Stimulated activated CD8-positive, alpha-beta memory T cell treated with anti-CD3 and anti-CD28 coated beads, Interleukin-15, amount 100 ng/mL, for 4 hours (primary cell): ENCODE measurements at places on chromosomes 12 and 14.

- DNase-seq, result no peak
Measured at GRCh38 chr14:102768223-102769048, 8.8 kb upstream of the TRAF3 start.

DNA sequence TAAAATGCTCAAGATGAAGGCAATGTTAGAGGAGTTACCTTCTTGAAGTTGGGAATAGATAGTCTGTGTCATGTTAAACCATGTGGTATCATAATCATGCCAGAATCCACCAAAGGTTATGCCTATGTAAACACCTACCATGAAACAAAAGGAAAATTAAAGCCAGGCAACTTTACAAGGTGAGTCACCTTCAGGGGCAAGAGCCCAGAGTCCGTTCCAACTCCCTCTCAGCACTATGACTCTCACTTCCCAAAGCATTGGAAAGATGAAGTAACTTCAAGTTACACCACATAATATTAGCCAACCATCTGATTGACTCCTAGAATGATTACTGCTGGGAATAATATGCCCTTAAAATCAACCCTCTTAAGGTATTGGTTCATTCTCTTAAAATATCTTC lies 38.5 kb downstream of the CATSPERB start:
- DNase-seq, result no peak

- no peak for DNase-seq
Measured at GRCh38 chr12:76878099-76878898, 520 bp downstream of the CSRP2 start.

DNA sequence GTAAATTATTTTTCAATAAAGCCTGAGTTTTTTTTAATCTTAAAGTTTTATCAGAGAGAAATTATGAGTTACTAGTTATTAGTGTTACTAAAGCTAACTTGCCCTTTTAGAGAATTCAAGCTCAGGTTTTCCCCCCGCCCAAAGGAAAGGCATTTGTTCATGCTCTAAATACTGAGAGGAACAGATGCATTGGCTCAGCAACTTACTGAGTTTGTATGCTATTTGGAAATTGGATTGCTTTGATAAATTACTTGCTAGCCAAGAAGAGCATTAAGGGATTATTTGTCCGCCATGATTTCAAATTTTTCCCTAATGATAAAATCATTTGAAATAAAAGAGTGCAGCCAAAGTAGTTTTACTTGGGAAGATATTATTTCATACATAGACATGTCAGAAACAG lies 149.4 kb downstream of the METTL25 start:
- DNase-seq, result no peak

DNA sequence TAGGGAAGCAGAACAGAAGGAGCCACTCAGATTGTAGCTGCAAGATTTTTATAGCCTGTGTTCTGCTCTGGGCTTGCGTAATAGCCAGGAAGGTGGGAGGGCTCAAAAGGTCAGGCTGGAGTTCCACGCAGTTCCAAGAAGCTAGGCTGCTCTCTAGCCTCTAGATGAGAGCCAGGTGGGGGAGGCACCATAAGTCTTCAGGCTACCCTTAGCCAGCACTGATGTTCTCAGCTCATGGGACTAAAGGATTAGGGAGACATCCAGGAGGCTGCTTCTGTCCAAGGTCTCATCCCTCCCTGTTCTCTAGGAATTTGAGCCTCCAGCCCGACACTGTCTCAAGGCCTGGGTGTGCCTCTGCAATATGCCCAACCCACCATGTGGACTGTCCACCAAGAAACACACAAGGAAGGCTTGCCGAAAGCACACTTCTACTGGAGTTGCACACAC lies 1.7 kb downstream of the LMBR1L start:
- DNase-seq, result no peak

- no peak for DNase-seq
Measured at GRCh38 chr12:71477609-71478008, 38.0 kb downstream of the LGR5 start.

DNA sequence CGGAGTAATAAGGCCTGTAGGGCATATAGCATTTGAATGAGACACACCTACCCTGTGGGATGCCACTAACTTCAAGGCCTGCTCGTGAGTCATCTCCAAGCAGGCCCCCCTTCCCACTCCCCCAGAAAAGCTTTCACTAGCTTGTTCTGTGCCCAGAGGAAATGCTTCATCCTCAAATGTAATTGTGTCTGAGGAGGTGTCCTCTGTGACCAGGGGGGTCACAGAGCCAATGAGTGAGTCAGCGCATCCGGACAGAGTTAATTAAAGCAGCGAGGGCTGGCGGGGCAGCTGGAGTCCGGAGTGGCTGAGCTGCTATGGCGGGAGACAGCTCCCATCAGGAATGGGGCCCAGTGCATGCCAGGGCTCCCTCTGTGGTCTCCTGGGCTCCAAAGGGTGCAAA lies 27.0 kb upstream of the ESRRB start:
- DNase-seq, result no peak

DNA sequence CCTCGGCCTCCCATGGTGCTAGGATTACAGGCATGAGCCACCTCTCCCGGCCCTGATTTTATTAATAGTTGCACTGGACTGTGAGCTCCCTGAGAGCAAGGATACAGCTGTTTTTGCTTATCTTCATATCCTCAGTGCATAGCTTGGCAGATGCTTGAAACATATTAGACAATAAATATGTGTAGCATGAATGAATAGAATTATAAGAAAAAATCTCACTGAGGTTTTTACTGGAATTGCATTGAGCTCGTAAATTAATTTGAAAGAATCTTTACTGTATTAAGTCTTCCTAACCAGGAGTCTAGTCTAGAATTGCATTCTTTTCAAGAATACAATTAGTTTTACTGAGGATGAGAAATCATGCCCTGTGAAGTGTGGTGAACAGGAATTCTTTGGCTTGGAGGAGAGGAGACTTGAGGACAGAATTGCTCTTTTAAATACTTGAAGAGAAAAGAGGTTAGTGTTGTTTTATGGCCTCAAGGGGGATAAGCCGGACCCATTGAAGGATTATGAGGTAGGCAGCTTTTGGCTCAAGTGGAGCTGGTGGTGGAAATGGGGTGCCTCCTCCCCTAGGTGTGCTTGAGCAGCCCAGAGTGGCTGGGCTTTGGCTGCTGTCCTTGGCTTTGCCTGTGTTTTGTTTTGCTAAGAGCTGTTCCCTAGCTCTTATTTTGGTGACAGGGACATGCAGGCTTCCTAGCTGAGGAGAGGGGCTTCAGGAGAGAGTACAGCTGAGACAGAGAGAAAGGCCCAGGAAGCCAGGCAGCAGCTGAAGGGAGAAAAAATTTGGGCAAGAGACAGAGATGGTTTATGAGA lies 34.0 kb downstream of the PLEKHD1 start:
- no peak for DNase-seq

GRCh38 chr14:103849151-103849886 lies 1.9 kb upstream of the PPP1R13B start:
- DNase-seq, result no peak

GRCh38 chr12:106267535-106267934 lies 19.7 kb upstream of the CKAP4 start:
- DNase-seq, result no peak

DNA sequence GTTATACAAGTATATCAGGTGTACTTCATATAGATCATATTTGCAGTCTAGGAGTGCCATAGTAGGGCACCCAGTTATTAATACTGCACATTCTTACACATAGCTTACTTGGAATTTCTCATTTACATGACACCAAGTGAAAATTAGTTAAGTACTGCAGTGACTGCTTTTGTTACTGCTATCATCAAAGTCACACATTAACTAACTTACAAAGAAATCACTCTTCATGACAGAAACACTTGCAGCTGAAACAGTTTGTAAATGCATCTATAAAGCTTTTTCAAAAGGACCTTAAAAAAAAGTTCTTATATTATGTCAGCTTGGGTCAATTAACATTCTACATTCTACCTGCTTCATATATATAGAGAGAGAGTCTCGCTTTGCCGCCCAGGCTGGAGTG lies 17.8 kb upstream of the RFC5 start:
- no peak for DNase-seq

- DNase-seq, result no peak
Measured at GRCh38 chr14:102532204-102532658, 22.7 kb upstream of the ANKRD9 start.

DNA sequence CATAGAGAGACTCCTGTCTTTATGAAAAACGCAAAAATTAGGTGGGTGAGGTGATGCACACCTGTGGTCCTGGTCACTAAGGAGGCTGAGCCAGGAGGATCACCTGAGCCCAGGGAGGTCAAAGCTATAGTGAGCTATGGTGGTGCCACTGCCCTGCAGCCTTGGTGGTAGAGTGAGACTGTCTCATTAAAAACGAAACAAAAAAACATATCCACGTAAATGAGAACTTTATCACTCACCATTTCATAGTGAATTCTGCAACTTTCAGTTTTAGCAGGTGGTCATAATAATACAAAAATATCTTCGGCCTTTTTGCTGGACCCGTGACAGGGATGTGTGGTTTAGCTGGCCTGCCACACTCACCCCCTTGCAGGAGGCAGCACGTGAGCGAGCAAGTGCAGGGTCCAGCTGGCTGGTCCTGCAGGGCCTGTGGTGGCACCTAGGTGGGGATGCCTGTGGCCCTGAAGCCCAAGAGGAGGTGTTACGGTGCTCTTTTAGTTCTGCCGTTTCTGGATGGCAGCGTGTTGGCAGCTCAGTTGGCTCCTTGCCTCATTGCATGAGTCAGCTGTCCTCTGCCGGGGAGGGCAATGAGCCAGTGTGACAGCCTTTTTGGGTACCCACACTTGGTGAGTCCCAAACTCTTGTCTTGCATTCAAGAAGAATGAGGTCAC lies 1330.7 kb upstream of the TMEM132C start:
- DNase-seq, result no peak

DNA sequence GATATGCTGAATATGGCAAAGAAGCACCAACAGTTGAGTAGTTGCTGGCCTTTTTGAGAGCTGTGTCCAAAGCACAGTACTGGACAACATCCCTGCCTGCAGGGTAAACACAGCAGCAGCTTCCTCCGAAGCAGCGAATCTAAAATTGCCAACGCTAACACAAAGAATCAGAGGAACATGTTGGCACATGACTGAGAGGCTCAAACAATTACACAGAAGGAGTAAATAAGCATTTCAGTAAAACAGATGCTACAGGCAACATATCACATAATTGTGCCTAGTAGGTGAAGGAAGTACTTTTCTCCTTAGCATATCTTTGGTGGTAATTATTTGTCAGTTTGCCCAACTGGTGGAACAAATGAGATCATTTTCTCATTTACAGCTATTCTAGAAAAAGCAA lies 52.1 kb downstream of the KICS2 start:
- DNase-seq, result no peak

DNA sequence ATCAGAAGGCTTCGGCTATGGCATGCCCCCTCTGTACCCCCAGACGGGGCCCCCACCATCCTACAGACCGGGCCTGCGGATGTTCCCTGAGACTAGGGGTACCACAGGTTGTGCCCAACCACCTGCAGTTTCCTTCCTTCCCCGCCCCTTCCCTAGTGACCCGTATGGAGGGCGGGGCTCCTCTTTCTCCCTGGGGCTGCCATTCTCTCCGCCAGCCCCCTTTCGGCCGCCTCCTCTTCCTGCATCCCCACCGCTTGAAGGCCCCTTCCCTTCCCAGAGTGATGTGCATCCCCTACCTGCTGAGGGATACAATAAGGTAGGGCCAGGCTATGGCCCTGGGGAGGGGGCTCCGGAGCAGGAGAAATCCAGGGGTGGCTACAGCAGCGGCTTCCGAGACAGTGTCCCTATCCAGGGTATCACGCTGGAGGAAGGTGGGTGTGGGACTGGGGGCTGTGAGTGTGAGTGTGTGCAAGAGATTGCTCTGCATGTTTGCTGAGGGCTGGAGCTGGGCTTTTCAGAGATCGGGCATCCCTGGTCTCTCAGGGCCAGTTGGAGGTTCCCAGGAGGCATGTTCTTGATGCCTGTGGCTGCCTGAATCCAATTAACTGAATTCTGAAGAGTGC lies 8.6 kb downstream of the NFATC4 start:
- DNase-seq, result no peak

DNA sequence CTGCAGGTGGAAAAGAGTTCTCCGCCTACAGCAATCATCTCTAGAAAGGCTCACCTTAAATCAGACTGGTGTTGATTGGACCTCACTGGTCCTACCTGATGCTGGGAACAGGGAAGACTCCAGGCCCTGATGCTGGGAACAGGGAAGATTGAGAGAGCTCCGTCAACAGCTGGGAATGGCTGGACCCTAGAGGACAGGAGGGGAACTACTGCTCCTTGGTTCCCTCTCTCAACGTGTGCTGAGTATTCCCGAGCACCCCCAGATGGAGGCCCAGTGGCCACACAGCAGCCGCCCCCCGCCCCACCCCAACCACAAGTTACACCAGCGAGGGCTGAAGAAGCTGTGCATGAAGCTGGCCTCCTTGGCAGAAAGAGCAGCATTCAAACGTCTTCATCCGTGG lies 240.3 kb downstream of the SLC15A4 start:
- DNase-seq, result no peak

- DNase-seq, result no peak
Measured at GRCh38 chr14:91358654-91359220, 58.9 kb downstream of the CCDC88C start.

DNA sequence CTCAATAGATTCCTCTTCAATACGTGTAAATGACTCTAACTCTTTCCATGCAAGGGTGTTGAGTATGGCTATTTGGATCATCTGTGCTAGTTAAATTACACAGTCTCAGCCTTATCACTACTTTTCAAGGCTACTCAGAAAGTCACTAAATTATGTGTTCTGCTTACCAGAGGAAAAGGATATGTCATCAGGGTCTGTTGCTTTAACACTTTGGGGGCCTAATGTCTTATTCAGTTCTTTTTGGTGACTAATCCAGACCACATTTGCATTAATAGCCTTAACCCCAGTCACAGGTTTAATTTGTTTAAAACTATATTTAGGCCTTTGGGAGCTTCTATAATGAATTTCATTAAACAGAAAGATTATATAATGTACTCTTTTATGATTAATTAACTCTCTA lies 649.3 kb downstream of the RPS29 start:
- DNase-seq, result no peak

DNA sequence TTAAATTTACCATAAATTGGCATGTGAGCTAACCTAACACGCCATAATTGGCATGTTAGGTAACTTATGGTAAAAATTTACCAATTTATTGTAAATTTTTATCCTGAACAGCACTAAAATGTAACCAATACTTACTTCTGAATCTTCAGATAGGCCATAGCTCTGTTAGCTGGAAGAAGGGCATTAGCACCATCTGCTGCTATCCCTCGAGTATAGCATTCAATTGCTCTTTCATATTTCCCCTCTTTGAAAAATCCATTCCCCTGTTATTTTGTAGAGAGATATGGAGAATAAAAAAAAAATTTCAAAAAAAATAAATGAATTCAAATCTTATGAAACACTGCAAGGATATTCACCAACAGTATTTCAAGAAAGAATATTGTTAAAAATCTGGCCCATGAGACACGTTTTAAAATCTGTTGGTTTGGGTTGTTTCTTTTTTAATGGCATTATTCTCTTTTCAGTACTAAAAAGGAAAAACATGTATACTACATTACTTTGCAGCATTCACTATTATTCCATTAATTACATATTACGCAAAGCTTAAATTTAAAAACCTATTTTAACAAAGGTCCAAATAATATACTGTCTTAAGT lies 19.1 kb downstream of the RPAP3 start:
- DNase-seq, result no peak

- no peak for DNase-seq
Measured at GRCh38 chr14:69711881-69712560, 54.9 kb upstream of the SRSF5 start.
